ENCODE measurements at places on chromosomes 7 and 10.

DNA sequence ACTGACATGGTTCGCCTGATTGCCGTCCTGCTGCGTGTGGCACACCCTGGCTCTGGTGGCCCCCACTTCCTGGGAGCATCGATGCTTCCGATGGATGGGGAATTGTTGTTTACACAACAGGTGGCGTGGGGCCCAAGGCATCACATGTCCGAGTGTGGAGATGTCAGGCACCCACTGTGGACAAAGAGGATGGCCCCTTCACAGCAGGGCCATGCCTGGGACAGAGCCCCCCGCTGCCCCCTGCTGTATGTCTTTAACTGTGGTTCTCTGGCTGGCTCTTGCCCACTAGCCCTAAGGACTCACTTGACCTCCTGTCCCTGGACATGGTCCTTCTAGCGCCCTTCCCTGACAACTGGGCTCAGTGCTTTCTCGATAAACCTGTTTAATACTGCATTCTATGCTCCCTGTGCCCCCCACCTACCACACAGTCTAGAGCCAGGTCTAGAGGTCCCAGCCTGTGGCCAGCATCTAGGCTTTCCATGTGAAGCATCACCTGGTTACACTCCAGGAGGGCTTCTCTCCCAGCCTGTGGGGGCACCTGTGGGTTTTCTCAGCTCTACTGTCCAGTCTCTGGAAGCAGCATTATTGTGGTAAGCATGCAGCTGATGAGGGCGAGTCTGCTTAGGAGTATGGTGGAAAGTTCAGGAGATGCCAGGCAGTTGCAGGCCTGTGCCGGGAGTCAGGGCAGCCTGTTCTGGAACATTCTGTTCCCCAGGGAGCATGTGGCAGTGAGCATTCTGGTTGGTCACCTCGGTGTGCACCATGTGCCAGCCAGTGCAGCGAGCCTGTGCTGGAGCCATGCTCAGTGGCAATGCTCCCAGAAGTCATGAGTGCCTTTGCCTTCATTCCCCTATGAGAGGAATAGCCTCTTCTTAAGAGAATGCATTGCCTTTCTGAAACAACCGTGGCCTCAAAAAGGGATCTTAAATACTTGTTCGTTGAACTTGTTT is 10.4 kb downstream of the ADCY1 start:
- DNase-seq, result no peak

DNA sequence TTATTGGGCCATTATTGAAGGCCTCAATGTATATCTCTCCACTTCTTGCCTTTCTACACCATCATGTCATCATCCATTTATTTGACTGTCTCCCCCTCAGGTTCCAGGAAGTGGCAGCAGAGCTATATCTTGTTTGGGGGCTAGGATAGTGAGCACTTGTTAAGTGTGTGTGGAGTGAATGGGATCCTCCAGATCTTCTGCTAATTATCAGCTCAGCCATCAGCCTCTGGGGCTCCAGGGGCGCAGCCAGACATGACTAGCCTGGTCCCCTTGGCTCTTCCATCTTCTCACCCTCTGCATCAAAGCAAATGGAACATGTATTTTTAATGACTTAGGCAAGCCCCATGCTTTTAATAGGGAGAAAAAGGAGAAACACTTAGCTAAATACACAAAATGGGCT is 176.5 kb downstream of the ARHGAP12 start:
- DNase-seq, result no peak

- no peak for DNase-seq
Measured at GRCh38 chr7:87105401-87105800, 45.9 kb upstream of the ELAPOR2 start.

- DNase-seq, result no peak
Measured at GRCh38 chr10:32002531-32002930, 53.7 kb downstream of the KIF5B start.

DNA sequence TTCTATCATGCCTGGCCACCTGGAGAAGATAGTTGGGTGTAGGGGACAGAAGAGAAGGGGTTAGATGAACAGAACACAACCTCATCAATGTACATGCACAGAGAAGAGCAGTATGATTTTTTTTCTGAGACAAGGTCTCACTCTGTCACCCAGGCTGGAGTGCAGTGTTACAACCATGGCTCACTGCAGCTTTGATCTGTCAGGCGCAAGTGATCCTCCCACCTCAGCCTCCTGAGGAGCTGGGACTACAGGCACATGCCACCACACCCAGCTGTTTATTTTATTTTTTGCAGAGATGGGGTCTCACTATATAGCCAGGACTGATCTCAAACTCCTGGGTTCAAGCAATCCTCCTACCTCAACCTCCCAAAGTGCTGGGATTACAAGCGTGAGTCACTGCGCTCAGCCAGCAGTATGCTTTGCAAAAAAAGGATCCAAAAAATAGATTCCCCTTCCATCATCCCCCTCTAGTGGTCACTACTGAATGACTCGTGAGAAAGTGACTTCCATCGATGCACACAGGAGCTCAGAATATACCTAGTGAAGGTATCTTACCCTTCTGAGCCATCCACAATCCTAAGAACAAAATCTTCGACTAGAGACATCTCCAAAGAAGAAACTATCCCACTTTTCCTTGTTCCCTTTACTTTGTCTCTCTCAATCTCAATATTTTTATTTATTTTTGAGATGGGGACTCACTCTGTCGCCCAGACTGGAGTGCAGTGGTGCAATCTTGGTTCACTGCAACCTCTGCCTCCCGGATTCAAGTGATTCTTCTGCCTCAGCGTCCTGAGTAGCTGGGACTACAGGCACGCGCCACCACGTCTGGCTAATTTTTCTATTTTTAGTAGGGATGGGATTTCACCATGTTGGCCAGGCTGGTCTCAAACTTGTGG is 21.0 kb downstream of the ZCWPW1 start:
- peak; percentile 74 for DNase-seq

DNA sequence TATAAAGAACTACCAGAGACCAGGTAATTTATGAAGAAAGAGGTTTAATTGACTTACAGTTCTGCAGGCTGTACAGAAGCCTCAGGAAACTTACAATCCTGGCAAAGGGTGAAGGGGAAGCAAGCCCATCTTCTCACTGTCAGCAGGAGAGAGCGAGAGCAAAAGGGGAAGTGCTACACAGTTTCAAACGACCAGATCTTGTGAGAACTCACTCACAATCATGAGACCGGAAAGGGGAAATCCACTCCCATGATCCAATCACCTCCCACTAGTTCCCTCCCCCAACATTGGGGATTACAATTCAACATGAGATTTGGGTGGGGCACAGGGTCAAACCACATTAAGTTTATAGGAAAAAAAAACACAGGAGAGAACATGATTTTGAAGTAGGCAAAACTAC is 222.1 kb upstream of the SHH start:
- no peak for DNase-seq

GRCh38 chr7:56110611-56111010 is 4.3 kb upstream of the CHCHD2 start:
- no peak for DNase-seq

GRCh38 chr10:86646933-86647332 is 7.4 kb upstream of the OPN4 start:
- no peak for DNase-seq

DNA sequence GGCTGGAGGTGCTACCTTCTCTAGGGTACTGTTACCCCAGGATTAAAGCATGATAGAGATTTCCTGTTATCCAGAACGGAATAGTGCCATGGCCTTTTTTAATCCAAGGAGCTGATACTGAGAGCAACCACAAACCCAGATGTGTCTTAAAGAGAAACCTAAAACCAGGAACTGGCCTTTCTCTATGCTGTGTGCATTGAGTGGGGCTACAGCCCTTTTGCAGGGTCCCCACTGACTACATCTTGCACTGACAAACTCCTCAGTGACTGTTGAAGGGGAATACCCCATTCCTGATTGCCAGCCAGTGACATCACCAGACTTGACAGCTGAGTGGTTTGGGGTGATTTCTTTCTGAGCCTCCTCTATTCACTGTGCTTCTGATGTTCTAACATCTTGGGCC is 81.9 kb upstream of the CAPZA2 start:
- no peak for DNase-seq

- DNase-seq, result peak; percentile 45
Measured at GRCh38 chr10:72310241-72310633, 36.5 kb downstream of the DDIT4 start.

GRCh38 chr7:24197852-24198251 is 86.1 kb upstream of the NPY start:
- peak; percentile 72 for DNase-seq

DNA sequence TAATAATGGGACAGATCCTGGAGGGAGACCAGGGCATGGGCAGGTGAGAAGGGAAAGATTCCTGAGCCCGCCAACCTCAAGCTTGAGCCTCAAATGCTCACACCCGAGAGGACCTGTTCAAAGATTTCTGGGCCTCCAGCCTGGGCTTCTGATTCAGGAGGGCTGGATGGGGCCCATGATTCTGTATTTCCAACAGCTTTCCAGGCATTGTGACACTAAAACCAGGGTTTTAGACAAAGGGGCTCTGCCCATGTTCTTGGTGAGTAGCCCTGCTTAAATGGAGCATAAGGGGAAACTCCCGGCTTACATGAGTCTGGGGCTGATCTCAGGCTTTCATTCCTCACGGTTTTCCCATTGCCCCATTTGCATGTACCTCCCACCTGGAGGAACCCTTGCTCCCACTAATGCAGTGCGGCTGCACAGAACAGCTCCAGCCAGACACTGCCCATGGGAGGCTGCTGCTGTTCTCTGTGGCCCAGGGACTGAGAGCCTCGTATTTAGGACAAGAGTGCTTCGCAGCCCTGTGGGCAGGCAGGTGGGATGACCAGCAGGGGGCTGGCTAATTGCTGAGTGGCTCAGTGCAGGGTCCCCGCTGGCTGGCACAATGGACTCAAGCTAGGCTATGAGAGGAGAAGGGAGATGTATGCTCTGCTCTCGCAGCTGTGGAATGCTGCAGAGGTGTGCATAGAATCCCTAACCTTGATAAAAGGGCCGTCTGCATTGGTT is 135.3 kb upstream of the COBL start:
- no peak for DNase-seq

DNA sequence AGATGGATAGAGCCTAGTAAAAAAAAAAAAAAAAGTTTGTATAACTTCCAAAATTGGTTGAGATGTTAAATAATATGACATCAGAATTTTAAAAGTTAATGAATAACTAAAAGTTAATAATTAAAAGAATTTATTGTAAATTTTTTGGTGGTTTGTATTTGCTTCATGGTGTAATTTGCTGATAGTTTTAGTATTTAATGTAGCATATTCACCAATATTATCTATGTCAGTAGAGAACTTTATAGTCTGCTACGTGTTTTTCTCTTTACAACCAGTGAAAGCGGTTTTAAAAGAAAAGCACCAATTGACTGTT is 51.8 kb upstream of the STEAP4 start:
- no peak for DNase-seq

- DNase-seq, result no peak
Measured at GRCh38 chr10:91208642-91209041, 11.8 kb upstream of the PCGF5 start.

DNA sequence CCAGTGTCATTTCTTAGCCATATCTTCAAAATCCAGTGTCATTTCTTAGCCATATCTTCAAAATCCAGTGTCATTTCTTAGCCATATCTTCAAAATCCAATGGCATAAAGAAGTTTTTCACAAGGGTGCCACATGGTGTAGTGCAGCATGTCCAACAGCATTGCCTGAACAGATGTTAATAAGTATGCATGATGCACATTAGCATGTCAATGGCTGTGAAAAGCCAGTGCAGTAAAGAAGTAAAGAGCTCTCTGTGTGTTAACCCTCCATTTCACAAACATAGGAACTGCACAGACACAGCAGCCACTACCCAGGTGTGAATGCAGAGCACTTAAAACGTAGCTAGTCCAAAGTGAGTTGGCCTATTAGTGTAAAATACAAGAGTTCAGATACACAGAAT is 89.8 kb downstream of the GNAI1 start:
- no peak for DNase-seq

DNA sequence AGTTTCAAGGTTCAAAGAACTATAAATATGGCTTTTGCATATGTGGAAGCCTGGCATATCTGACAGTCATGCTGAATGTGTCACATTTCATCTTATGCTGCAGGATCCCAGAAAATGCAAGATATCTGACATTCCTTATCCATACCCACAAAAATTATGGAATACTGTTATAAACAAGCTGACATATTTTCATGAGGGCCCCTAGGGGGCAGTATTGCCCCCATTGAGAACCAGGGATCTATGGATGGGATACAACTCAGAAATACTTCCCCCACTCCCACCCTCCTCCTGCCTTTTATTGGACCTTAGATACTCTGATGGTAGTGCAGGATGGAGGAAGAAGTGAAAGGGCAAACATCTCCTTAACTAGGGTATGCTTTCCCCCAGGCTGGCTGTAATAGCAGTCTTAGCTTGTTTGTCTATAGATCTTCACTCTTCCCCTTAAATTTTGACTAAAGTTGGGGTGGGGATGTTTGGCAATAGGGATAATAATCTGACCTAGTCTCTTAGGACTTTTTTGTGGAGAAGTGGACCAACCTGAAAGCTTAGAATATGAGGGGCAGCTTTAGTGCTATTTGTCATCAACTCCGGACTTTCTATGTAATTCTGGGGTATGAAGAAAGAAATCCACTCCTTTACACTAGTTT is 3.5 kb upstream of the GNGT1 start:
- DNase-seq, result peak; percentile 69

GRCh38 chr7:130379532-130379920 is 768 bp upstream of the CPA1 start:
- no peak for DNase-seq

DNA sequence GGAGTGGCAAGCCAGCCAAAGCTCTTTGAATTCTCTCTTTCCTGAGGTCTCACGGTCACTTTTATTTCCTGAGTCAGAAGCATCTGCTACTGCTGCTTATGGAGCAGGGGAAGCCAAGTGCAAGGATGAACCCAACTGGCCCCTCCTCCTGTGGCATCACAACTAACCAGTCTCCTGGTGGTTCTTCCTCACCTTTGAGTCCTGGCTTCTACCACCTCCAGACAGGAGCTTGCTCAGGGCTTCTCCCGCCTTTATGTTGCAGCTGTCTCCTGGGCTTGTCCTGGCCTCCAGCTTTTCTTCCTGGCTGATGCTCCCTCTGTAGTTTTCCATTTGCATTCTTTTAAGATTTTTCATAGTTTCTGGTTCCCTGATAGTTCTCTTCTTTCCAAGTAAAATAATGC is 349.7 kb upstream of the NRP1 start:
- DNase-seq, result peak; percentile 42

GRCh38 chr10:29869593-29869992 is 189.8 kb downstream of the JCAD start:
- DNase-seq, result no peak

- DNase-seq, result no peak
Measured at GRCh38 chr7:42492920-42493319, 255.9 kb upstream of the GLI3 start.

- peak; percentile 18 for DNase-seq
Measured at GRCh38 chr7:155533827-155534690, 12.3 kb downstream of the CNPY1 start.

- DNase-seq, result no peak
Measured at GRCh38 chr7:13449460-13449859, 540.0 kb downstream of the ETV1 start.

Data from fibroblast of skin of right biceps (primary cell).